Activated CD4-positive, alpha-beta T cell treated with anti-CD3 and anti-CD28 coated beads for 4 hours (primary cell): ENCODE measurements at places on chromosomes 13 and 19.
A peak's percentile ranks its signal among the peaks of the same experiment; 100 is the strongest.

- DNase-seq: no peak
Observed at GRCh38 chr19:3942790-3943409, 10.0 kb downstream of the NMRK2 start.

DNA sequence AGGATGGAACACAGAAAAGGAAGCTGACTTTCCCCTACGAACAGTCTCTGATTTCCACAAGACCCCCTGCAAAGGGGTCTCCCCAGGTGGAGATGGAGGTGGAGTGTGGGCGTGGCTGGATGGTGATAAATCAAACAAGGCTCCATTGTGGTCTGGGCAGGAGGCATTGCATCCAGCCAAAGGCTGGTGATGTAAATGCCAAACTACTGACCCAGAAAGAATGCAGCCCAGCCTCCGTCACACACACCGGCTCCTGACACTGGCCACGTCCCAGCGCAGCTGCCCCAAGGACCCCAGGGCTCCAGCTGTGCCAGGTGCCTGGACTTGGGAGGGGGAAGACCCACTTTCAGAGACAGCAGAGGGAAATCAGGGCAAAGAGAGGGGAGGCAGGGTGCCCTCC lies 6.3 kb downstream of the SLC7A1 start:
- no peak for DNase-seq

- DNase-seq: no peak
Observed at GRCh38 chr13:79723519-79724024, 242.6 kb downstream of the NDFIP2 start.

- DNase-seq: no peak
Observed at GRCh38 chr13:93709506-93710244, 483.1 kb downstream of the GPC6 start.

DNA sequence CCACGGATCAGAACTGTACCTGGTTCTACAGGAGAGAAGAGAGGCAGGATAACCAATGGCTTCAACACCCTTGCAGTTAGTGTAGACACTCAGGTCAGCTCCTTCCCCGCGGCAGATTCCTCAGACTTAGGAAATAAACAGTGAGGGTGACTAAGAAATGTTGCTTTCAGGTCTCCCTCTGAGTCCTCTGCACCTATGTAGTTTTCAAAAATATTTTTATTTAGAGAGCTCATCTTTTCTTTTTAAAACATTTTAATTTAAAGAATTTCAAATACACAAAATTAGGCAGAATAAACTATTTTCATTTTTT lies 195.2 kb downstream of the KLF12 start:
- no peak for DNase-seq

GRCh38 chr13:52070929-52071523 lies 46.5 kb downstream of the UTP14C start:
- peak; percentile 20 for DNase-seq

DNA sequence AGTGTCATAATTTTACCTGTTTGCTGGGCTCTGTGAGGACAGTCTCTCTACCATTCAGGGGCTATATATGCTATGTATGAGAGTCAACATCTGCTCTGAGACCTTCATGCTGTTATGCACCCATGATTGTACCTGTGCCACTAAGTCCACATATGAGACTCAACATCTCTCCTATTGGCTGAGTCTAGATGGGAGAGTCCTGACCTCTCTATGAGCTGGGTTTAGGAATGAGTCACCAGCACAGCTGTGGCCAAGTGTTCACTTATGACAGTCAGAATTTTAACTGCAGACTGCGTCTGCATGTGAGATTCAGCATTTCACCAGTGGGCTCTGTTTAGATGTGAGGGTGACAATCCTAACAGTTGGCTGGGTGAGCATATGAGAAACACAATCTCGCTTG lies 49.5 kb downstream of the ZNF729 start:
- DNase-seq: no peak

DNA sequence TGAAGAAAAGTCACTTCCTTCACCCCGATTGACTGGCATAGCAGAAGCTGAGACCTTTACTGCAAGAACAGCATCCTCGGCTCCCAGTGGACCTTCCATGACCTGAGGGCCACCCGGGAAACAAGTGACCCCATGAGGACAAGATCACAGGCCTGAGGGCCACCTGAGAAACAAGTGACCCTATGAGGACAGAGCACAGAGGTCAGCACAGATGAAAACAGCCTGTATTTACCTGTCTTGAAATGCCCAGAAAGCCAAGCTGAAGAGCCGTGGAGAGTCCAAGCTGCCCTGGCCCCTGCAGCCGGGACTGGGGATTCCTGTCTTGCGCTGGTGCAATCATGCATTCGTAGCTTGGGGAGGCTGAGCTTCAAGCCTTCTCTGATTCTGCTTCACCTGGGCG lies 114.2 kb upstream of the SPACA7 start:
- no peak for DNase-seq

GRCh38 chr13:40475617-40476016 lies 190.8 kb downstream of the FOXO1 start:
- no peak for DNase-seq

- DNase-seq: no peak
Observed at GRCh38 chr19:19276386-19276785, 3.3 kb upstream of the TM6SF2 start.

DNA sequence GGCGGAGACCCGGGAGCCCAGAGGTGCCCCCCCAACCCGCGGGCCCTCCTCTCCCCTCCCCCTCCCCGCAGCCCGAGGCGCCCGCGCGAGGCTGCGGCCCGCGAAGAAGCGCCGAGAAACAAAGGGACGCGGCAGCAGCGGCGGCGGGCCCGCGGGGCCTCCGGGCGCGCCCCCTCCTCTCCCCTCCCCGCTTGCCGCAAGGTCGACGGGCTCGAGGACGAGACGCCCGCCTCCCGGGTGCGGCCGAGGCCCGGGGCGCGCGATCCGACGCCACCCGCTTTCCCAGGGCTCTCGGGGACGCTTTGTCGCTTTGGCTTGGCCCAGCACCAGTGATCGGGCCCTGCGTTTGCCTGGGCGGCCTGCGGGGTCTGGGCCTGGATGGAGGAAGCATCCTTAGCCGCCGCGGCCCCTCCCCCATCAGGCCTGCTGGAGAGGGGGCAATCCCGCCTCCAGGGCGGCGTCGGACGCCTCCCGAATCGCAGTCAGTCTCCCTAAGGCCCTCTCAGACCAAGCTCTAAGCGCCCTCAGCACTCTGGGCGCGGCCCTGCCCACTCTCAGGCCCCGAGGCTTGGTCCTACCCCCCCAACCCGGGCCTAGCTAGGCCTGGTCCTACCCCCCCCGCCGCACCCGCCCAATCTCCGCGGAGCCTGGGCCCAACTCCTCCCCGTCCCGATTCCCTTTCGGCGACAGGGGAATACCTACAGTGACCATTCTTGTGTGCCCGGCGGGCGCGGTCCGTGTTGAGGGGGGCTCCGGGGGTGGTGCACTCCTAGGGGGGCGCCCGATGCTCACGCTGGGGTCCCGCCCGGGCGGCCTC lies 740 bp downstream of the ELAVL3 start:
- DNase-seq: no peak
